ENCODE measurements at places on chromosomes 3 and 15. TPM values are rescaled to one million over a fixed set of nuclear protein-coding genes. Genes with fewer than 3 reads are reported as not detected.
A peak's percentile ranks its signal among the peaks of the same experiment; 100 is the strongest.

- peak; percentile 12 for DNase-seq
These were observed 9.4 kb downstream of the IGSF11 start for GRCh38 chr3:119025171-119025795.

DNA sequence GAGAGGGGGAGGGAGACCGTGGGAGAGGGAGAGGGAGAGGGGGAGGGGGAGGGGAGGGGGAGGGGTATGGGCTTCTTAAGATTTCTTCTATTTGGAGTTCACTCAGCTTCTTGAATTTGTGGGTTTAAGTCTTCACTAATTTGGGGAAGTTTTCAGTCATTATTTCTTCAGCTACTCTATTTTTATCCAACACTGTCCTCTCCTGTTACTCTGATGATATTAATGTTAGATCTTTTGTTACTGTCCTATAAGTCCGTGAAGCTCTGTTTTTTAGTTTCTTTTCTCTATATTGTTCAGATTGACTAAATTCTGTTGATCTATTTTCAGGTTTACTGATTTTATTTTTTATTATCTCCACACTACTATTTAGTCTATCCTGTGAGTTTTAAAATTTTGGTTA is 351.5 kb upstream of the TPM1 start:
- no peak for DNase-seq

DNA sequence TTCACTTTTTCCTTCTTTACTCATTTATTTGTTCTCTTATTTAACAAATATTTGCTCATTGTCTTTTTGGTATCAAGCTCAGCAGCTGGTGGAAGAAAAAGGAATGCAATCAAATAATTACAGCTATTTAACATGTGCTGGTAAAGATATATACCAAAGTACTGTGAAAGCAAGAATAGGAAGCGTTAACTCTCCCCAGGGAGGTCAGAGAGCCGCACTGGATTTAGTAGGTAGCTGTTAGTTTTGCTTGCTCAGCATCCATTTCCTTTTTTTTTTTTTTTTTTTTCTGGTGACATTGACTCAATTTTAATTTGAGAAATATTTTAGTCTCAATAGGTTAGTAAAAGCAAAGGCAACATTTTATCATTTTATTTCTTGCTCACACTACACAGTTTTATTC is 308.5 kb upstream of the MDFIC2 start:
- DNase-seq, result no peak

DNA sequence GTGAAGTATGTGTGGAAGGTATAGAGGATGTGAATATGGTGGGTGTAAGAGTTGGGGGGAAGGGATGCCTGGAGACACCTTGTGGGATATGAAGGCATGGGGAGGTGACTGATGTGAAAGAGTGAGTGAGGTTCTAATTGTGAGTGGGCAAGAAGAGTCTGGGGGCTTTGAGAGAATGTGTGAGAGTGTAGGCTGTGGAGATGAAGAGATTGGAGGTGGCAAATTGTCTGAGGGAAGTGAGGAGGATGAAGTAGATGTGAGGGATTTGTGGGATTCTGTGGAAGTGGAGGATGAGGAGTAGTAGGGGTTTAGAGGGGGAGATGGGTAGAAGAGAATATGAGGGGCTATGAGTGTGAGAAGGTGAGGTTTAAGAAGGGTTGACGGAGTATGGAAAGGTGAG is 41.6 kb downstream of the ZIC4 start:
- DNase-seq, result no peak

DNA sequence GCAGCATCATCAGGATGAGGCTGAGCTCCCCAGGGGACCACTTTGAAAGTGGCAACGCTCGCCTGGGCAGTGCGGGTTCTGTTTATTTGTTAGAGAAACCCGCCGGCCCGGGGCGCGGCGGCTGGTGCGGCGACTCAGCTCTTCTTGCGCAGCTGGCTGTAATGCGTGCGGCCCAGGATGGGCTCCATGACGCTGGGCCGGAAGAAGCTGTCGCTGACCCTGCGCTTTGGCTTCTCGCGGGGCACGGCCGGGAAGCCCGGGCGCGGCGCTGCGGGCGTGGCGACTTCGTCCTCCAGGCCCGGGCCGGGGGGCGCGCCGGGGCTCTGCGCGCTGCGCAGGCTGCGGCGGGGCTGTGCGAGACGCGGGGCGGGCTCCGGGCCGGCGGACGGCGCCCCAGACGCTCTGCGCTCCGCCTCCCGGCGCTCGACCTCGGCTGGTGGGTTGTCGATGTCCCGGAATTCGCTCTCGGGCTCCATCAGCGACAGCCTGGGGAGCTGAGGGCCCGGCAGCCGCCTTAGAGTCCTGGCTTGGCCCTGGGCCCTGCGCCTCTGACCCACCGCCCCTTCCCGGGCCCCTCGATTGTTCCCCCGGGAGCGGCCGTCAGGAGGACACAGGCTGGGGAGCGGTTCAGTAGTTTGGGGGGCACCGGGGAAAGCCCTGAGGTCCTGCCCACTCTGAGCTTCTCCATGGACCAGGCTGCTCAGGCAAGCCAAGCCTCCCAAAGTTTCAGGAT is 10.3 kb upstream of the KIF7 start:
- DNase-seq, result no peak

DNA sequence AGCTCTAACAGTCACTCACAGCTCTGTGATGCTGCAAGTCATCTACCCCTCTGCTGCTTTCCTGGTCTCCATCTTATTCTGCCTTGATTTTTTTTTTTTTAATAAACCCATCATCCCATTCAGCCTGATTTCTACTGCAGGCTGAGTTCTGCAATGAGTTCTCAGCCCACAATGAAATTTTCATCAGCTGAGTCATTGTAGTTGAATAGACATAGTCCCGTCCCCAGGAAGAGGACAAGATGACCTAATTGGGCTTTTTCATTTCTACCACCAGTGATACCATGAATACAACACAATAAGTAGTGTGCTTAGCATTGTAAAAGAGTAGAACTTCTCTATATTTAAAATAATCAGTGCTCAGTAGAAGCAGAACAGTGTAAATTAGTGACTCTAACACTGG is 59.3 kb downstream of the C3orf85 start:
- DNase-seq, result peak; percentile 90

- DNase-seq, result no peak
These were observed 92.1 kb downstream of the SLC49A4 start for GRCh38 chr3:122886946-122887345.

- peak; percentile 42 for DNase-seq
These were observed 2.2 kb downstream of the NR2F2 start for GRCh38 chr15:96332637-96333121.

- DNase-seq, result no peak
These were observed 418.8 kb upstream of the NR2F2 start for GRCh38 chr15:95911570-95912279.

GRCh38 chr15:78212008-78212407 is 22.4 kb downstream of the ACSBG1 start:
- no peak for DNase-seq

DNA sequence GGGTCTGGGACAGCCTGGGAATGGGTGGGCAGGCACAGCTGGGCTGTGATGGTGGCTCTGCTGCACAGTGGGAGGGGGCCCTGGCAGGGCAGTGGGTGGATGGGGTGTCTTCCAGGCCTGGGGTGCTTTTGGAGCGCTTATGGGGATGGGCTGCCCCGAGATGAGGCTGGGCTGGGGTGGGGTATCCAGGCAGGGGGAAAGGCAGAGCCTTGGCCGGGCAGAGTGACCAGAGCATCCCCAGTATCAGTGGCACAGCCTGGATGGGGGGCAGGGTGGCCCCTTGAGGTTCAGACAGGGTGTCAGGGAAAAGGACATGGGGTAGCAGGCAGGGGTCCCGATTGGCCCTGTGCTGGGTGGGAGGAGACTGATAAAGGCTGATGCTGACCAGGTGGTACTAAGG is 26.6 kb downstream of the HDAC11 start:
- DNase-seq, result no peak

GRCh38 chr3:31636049-31636448 is 103.3 kb downstream of the STT3B start:
- DNase-seq, result no peak

DNA sequence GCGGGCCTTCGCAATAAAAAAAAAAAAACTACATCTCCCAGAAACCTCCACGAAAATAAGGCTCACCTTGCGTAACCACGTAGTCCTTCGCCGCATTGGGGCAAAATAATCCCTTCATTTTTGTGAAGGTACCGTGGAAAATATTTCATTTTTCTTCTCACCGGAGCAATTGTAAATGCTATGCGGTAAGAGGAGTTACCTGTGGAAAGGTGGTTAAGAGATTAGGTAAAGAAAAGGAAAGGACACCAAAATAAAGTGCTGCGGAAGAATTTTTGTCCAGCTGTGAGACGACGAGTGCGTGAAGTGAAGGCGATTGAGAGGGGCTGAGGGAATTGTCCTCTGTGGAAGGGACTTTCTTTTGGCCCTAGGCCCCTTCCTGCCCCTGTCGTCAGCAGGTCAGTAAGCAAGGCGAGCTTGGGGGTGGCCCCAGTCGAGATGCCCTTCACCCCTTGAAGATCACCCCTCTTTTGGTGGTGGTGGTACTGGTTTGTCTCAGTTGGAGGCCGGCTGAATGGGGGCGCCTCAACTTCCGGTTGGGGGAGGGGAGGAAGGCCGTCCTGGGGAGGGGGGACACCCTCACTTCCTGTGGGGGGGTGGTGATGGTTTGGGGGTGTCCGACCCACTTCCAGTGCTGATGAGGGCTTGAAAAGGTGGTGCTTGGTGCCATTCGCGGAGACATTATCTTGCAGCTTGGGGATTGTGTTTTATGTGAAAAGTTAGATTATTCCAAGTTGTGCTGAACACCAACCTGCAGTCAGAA is at the start of gene HMG20A:
Gene HMG20A, plus strand, starts transcription at position 279 of the 760 bp plus-strand sequence. CDS start 37,520 bp downstream, outside the sequence.
- DNase-seq, result peak; percentile 84

- no peak for DNase-seq
These were observed 301.4 kb downstream of the RBMS3 start for GRCh38 chr3:29582273-29582672.

- no peak for DNase-seq
These were observed 78.3 kb upstream of the ICE2 start for GRCh38 chr15:60557191-60557618.

- no peak for DNase-seq
These were observed 7.0 kb downstream of the ANPEP start for GRCh38 chr15:89807689-89808088.

GCNT3 gene
- total RNA-seq, result 0.79 TPM

SLC12A1 gene
- not detected for total RNA-seq

GATA2 gene
- total RNA-seq, result 1.6 TPM

STARD9 gene
- 2.2 TPM for total RNA-seq

CLDN16 gene
- not detected for total RNA-seq

EIF5A2 gene
- 33.3 TPM for total RNA-seq
